ENCODE measurements at places on chromosomes 7 and 10.

DNA sequence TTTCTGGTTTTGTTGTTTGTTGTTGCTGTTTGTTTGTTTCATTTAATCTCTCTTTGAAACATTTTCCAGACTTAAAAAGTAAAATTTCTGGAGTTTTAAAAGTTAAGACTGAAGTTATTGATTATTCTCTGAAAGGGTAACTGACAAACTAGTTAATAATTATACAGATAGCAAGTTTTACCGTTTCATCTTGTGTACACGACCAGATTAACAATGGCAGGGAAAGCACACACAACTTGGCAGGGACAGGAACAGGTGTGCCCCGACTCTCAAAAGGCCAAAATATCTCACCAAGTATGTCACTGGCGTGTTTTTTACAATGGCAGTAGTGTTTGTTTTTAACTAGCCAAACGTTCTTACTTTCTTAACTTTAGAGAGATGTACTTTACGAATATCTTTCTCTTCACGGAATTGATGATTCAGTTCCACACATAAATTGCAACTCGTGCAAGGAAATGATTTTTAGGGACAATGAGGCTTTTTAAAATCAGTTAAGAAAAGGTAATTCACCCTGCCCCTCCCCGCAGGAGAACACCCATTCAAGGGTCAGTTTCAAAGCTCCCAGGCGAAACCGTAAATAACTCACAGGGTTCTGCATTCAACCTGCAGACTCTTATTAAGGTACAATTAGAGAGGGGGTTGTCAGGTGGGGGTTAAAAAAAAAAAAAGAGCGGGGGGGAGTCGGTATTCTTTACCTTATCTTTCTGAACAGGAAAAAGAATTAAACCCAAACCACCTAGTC is 3.5 kb downstream of the CTBP2 start:
- DNase-seq = no peak

GRCh38 chr10:8138471-8138870 is 84.0 kb downstream of the GATA3 start:
- no peak for DNase-seq

DNA sequence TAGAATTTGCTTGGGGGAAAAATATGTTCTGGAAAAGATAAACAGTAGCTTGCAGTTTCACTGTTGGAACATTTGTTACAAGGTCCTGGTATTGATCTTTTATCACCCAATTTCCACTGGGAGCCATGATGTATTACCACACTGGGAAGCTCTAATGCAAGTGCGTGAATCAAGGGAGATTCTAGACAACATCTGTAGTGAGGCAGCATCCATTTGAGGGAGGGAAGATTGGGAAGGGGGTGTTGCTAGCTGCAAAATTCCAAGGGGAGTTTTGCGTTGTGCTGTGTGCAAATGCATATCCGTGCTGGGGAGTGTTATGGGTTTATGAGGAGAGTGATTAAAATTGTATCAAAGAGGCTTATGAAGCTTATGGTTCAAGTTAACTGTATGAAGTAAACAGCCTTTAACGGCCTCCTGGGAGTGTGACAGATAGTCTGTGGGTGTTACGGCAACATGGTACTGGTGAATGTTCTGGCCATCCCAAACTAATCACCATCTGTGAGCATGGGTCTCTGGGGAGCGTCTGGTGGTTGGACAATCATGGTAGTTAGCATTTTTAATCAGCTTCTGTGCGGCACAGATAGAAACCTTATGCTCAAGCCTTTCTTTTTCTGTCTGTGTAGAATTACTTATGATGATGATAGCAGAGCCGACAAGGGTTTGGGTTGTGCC is 601.9 kb upstream of the GALNT17 start:
- DNase-seq = no peak

DNA sequence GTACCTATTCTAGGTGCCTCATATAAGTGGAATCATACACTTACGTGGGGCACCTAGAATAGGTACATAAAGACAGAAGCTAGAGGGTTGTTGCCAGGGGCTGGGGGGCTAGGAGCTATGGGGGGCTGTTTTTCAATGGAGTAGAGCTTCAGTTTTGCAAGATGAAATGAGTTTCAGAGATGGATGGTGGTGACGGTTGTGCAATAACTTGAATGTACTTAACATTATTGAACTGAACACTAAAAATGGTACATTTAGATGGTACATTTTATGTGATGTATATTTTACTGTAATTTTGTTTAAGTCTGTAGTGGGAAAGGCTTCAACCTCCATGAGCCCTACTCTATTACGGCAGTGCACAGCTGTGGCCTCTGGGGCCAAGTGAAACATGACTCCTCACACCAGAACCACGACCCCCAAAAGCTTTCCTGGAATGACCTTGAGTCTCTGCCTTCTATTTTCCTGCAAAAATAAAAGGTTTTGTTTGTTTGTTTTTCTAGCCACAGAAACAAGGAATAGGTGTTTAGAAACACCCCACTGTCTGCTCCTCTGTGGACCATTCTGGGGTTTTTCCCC is 147.3 kb upstream of the PLXNA4 start:
- DNase-seq = no peak

DNA sequence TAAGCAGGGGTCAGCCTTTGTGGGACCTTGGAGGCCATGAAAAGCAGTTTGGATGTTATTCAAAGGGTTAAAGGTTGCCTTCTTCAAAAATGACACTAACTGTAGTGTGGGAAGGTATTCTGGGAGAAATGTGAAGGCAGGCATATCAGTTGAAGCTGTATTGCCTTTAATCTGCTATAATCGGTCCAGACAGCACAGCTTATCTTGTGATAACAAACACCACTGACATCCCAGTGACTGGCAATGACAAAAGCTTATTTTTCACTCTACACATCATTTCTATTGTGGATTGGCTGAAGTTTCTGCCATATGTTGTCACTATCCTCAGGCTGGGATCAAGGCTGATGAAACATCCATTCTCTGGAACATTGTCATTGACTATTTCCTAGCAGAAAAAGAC is 1149.2 kb downstream of the GRM8 start:
- no peak for DNase-seq

DNA sequence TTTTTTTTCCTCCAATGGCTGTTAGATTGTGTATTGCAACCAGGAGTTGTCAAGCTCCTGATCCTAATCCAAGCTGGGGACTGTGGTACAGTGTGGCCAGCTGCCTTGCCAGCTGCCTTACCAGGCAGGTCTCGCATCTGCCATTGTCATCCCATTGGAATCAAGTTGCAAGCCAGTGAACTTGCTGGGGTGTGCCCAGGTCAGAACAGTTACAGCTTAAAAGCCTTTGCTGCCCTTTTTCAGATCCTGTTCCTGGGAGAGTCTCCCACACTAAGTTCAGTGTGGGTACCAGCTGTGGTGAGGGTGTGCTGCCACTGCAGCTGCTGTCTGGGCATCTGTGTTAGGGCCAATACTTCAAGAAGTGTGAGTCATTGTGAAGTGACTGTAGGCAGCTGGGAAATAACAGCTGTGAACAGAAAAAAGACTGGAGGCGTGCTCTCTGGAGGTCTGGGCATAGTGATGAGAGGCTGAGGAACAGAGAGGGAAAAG is 72.8 kb downstream of the CCNY start:
- DNase-seq = no peak

GRCh38 chr10:15325243-15325943 is 45.7 kb downstream of the FAM171A1 start:
- no peak for DNase-seq

- DNase-seq = no peak
These were observed 438.1 kb upstream of the NRP1 start for GRCh38 chr10:33772370-33773252.

DNA sequence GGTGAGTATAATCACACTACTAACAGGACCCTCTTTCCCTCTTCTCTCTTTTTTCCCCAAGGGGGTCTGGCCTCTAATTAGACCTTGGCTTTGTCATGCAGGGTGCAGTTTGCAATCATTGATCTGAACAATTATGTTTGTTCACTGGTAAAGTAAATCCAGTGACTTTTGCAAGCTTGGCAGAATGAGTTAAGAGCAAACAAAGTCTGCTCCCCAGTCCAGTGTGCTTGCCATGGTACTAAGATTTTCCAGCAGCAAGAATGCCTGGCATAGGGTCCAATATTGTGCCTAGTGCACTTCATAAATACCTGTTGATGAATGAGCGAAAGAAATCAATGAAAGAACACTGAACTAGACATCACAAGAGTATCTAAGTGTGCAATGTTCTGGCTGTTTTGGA is 43.9 kb downstream of the PLXDC2 start:
- DNase-seq = no peak
